ENCODE measurements at places on chromosomes 13 and 19.

DNA sequence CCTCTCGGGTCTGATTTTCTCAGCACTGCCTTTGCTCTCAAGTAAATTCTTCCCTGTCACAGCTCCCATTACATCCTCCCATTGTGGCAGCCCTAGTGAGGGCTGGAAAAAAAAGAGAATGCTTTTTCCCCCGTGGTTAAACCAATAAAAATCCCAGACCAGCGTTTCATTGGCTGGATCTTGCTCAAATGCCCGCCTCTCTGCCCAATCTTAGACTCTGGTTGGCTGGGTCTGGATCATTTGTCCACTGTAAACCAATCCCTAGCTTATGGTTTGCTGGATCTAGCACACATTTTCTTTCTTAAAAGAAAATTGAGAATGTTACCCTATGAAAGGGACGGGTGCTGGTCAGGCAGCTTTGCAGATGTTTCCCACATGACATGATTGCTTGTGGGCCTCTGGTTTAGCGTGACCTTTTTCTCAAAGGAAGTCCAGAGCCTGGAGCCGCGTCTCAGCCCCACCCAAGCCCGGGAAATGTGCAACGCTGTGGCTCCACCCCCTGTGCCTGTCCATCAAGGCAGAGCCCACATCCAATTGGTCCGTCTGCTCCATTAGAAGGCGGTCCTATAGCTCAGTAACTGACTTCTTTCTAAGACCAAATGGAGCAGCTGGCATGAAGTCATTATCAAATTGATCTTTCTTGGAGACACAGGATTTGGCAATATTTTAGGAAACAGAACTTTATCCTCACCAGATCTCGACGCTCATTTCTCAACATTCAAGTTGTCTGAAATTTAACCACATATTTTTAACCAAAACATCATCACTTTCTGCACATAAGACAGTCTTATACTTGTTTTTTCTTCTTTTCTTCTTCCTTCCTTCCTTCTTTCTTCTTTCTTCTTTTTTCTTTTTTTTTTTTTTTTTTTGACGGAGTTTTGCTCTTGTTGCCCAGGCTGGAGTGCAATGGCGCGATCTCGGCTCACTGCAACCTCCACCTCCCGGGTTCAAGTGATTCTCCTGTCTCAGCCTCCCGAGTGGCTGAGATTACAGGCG is 2.6 kb upstream of the MCEMP1 start:
- DNase-seq, result peak; percentile 10

DNA sequence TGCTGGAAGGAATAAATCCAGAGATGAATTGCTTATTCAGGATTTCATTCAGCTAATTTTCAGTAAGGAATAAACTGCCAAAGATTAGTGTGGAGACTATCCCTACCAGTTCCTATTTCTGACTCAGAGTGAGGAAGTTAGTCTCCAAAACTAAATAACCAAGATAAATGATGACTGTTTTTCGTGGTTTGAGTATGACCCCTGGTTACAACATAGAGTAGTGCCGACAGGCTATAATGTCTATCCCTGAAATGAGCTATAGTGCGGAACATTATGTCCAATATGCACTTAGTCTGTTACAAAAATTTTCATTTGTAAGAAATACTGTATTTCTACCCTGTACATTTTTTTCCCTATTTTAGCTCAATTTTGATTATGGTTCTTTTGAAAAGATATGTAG is 51.4 kb downstream of the NBEA start:
- DNase-seq, result no peak

DNA sequence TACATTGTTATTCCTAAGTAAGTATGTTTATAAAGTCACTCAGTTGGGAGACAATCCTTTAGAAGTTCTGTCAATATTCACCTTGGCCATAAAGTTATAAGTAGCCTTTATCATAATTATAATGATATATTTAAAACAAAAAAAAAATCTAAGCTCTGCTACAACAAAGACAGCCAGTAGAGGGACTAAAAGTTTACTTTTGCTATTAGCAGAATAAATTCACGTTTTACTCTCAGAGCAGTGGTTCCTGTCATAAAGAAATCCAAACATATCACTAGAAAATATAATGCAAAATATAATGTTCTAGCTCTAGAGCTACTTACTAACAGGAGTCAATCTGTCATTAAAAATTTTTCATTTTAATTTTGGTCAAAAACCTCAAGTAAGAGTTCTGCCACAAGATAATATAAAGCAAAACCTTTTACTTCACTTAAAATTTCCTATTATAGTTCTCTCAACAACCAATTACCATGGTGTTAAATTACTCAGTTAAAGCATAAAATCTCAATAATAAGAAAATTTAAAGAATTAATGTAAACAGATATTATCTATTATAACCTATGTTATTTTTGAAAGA is 17.7 kb downstream of the INTS6 start:
- DNase-seq, result no peak

- peak; percentile 90 for DNase-seq
Observed at GRCh38 chr13:50366488-50367174, 351.4 kb downstream of the KCNRG start.

DNA sequence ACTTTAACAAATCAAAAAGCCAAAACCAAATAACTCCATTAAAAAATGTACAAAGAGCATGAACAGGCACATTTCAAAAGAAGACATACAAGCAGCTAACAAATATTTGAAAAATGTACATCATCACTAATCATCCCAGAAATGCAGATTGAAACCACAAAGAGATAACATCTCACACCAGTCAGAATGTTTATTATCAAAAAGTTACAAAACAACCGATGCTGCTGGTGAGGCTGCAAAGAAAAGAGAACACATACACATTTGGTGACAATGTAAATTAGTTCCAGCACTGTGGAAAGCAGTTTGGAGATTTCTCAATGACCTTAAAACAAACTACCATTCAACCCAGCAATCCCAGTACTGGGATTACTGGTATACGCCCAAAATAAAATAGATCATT is 756.0 kb upstream of the PCDH20 start:
- DNase-seq, result no peak

DNA sequence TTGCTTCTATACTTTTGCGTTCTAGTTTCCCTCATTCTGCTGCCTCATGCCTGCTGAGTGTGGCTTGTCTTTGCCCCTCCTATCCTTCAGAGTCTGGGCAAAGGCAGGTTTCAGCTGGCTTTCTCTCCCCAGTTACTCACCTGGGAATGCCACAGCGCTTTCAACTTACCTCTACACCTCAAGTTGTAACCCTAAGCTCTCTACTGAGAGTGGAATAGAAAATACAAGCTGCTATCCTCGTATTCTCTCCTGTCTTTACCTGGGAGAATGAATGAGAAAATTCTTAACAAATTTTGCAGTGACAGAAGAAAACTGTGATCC is 316.3 kb upstream of the KLF12 start:
- no peak for DNase-seq
